Head of caudate nucleus (tissue), 42 donors: ENCODE measurements at places on chromosomes 6 and 20.

- no peak for DNase-seq
Measured at GRCh38 chr6:134733801-134734200, 216.1 kb downstream of the ALDH8A1 start.

GRCh38 chr20:1747953-1748577 lies 90.5 kb upstream of the SIRPG start:
- no peak for DNase-seq

DNA sequence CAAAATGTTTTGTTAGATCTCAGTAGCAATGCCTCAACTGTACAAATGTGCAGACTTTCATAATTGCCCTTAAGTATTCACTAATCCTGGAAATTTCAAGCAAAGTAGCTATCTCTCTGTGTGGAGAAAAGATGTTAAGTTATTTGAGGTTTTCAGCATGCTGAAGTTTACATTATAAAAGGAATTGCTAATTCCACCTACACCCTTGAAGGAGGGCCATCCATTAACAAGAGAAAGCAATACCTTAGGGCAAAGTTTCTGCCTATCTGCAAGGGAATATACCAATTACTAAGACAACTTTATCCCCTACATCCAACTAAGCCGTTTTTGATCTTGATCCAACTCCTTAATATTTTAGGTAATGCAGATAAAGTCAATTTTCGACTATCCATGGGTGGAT lies 380.7 kb upstream of the BTBD3 start:
- DNase-seq, result no peak

DNA sequence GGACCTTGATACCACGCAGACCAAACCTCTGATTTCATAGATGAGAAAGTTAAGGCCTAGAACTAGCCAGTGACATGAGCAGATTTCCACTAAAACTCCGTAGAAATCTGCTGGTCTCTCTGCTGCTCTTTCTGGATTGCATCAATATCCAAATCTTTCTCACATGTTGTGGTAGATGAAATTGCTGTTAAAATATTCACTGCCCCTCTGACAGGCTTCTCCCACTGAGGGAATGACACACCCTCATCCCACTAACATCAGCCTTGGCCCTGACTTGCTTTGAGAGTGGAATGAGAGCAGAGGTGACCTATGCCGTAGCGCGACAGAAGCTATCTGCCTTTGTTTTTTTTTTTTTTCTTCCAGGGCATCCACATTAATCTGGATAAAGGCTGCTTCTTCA lies 20.4 kb upstream of the EXOC2 start:
- DNase-seq, result no peak

- DNase-seq, result no peak
Measured at GRCh38 chr6:118860880-118861279, 33.1 kb upstream of the ASF1A start.

GRCh38 chr6:98384334-98384733 lies 450.0 kb upstream of the POU3F2 start:
- DNase-seq, result no peak

DNA sequence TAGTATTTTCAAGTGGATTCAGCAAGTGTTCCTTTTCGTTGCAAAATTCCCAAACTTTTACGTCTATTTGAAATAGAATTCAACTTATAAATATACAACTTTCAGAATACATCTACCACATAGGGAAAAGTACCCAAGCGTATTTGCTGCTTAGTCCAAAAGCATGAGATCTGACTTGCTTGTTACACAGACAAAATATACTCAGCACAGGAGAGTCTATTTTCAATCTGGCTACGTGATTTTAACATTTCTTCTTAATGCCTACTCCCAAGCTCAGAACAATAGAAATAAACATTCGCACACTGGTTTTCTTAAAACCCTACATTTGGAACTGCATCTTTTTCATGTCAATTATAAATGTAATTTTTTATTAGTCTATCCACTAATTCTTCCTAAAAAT lies 672 bp downstream of the PKHD1 start:
- DNase-seq, result no peak

GRCh38 chr20:12687476-12687875 lies 321.3 kb upstream of the SPTLC3 start:
- no peak for DNase-seq

DNA sequence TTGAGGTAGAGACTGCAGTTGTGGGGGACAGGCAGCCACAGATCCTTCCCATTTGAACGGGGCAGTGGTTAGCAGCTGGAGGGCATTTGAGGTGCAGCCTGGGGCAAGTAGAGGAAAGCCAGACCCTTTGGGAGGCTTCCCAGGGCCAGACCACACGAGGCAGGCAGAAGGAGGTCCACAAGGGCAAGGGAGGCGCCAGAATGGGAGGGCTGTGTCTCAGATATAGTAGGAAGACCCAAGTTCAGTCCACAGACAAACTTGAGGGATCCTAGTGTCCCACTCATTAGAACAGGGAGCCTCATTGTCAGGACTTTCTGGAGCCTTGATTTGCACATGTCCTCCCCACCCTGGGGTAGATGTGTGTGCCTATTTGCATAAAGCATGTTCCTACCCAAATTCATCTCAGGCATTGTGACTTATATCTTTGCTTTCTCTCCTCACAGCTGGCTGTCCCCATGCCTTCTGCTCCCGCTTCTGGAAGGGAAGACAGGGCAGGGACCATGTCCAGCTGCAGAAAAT lies 166.0 kb downstream of the VEGFA start:
- no peak for DNase-seq

- DNase-seq, result no peak
Measured at GRCh38 chr6:76861403-76861802, 601.9 kb downstream of the HTR1B start.

- no peak for DNase-seq
Measured at GRCh38 chr20:50632236-50632635, 59.1 kb downstream of the RIPOR3 start.

DNA sequence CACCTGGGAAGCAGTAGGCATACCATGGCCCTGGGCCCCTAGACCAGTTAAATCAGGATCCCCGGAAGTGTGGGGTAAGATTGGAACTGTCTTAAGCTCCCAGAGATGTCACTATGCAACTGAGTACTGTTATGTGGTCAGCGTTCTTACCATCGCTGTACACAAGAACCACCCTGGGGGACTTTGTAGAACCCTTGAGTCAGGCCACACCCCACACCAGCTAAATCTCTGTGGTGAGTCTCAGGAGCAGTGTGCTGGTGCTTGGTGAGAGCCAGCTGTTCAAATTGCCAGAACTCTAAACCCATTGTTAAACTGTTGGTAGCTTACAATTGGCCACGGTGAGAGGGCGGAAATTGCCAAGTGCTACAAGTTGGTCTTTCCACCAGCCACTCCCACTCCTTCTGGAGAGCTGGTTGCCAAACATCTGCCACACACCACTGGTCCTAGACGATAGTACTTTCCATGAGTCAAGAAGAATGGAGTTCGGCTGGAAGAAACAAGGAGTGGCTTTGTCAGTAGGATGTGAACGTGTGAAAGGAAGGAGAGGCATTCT lies 80.5 kb upstream of the SYNDIG1 start:
- no peak for DNase-seq
